ENCODE measurements at places on chromosomes 6 and 20.

DNA sequence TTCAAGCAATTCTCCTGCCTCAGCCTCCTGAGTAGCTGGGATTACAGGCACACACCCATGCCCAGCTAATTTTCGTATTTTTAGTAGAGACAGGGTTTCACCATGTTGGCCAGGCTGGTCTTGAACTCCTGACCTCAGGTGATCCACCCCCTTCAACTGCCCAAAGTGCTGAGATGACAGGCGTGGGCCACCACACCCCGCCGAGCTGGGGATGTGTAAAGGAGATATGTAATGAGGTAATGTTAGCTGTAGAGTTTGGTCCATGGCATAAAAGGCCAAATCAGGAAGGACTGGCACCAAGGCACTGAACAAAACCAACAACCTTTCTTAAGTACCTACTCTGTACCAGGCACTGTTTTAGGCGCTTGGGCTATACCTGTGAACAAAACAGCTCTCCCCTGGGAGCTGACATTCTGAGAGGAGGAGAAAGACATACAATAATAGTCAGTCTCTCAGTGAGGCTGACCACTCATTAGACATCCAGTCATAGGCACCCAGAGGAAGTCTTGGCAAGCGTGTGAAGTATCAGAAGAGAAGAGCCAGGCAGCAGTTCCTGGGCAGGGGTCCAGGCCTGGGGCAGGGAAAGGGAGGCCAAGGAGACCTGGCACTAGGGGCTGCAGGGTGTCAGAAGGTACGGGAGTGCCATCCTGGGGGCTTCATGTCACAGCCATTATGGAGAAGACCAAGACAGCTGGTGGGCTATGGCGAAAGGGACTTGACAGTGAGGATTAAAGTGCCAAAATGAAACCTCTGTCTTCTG, 164.8 kb upstream of the DTNBP1 start:
- no peak for DNase-seq

- DNase-seq: no peak
These were observed 14.4 kb upstream of the ADAM33 start for GRCh38 chr20:3696200-3696599.

GRCh38 chr20:42155586-42155985, 537.4 kb upstream of the CHD6 start:
- no peak for DNase-seq

- no peak for DNase-seq
These were observed 242.9 kb downstream of the CDH4 start for GRCh38 chr20:61494763-61495575.

- no peak for DNase-seq
These were observed 49.0 kb upstream of the CDYL start for GRCh38 chr6:4727217-4727616.

DNA sequence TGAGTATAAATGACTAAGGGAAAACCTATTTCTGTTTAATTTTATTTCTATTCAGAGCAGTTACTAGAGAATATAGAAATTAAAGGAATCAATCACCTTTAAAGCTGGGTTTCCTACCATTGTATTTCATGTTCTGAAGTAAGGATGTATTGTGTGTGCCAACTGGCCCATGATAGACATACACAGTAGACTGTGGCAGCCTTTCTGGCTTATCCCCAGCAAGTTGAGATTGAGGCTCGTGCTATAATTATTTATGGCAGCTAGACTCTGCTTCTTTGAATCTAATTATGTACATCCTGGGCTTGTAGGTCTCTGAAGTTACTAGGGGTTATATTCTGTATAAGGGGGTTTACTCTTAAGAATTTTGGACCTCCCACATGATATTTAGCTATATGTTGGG, 44.4 kb downstream of the ZNF292 start:
- DNase-seq: no peak

GRCh38 chr6:2285510-2285909, 40.1 kb upstream of the GMDS start:
- no peak for DNase-seq

DNA sequence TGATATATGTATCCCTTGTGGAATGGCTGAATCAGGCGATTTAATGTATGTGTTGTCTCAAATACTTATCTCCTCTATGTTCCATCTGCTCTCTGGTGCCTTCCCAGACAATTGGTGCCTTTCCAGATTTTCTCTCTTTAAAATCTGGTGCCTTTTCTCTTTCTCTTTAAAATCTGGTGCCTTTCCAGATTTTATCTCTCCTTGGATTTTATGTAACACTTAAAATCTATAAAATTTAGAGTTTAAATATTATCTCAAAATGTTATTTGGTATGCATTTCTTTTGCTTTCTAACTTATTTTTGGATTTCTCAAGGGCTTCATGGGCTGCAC, 116.3 kb downstream of the KIF13A start:
- DNase-seq: no peak

All from CD8-positive, alpha-beta memory T cell (primary cell).